ENCODE measurements at places on chromosomes 2 and 18.

GRCh38 chr18:68431111-68431921 is 283.6 kb downstream of the TMX3 start:
- DNase-seq: no peak

DNA sequence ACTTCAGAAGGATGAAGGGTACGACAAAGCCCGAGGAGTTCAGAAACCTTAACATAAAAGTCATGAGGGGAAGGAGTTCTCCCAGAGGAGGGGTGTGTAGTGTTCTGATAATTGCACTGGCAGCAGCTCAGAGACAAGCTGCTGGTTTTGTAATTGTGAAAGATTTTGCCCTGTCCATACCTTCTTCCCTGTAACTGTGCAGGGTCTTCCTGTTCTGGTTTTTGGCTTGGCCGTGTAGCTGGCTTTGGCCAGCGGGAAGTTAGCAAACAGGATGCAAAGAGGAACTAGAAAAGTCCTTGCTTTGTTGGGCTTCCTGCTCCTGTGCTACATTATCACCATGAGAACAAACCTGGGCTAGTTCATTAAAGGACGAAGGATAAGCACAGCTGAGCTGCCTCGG is 160.8 kb downstream of the LPIN1 start:
- DNase-seq: no peak

DNA sequence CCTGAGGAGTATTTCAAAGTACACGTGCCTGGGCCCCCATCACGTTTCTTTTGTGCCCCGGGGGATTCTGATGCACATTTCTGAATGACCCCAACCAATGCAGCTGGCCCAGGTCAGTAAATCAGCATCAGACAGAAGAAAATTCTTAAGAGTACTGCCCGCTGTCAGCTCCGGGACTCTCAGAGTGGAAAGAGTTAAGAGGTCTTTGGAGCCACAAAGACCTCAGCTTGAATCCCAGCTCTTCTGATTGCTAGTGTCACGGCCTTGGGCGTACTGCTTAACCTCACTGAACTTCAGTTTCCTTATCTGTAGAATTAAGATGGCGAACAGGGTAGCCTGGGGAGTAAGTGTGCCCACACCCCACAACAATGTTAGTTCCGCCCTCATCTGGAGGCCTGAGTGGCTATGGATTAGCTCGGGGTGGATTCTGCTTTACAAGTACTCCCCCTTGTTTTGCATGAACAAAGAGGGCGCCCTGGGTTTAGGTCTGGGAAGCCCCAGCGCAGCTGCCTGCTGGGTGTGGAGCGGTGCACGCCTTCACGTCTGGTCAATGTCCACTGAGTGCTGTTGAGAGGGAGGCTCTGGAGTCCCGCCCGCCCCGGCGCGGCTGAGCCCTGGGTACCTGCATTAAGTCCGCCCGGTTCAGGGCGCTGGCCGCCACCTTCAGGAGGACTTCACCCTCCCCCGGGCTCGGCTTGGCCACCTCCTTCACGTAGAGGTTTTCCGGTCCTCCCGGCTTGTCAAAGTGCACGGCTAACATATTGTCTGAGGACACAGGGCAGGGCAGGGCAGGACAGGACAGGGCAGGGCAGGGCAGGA is 858 bp downstream of the TP53I3 start:
- DNase-seq: peak; percentile 10

DNA sequence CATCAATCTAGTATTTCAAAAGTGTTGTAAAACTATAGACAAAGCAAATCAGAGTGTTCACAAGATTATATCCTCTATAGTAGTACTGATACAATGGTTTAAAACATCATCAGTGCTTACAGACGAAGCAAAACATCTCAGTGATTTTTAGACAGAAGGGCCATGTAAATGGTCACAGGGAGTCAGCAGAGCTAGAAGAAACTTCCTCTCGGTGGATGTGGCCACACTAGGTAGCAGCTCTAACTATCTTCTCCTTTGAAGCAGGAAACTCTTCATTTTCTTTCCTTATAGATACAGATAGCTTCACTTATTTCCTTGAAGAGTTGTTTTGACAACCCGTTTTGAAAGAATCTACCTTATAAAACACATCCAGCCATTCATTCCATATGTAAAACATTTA is 80.4 kb upstream of the CD226 start:
- no peak for DNase-seq

GRCh38 chr2:234847364-234847635 is 104.5 kb upstream of the SH3BP4 start:
- DNase-seq: no peak

GRCh38 chr18:2920546-2921343 is 73.9 kb downstream of the EMILIN2 start:
- DNase-seq: no peak

- DNase-seq: no peak
Measured at GRCh38 chr18:25341831-25342230, 10.1 kb downstream of the ZNF521 start.

- DNase-seq: no peak
Measured at GRCh38 chr2:27779417-27780055, 8.0 kb downstream of the MRPL33 start.

- no peak for DNase-seq
Measured at GRCh38 chr2:12347066-12347493, 369.7 kb upstream of the TRIB2 start.
